ENCODE measurements at places on chromosomes 16 and 17.

GRCh38 chr17:81958633-81959342 lies 2.2 kb downstream of the NOTUM start:
- peak; percentile 58 for DNase-seq
- no peak overlapping the region for H3K27ac ChIP-seq
- H3K4me1 ChIP-seq = no peaks in the 10 kb centered on the region
- peaks cover 53% of the 10 kb centered on the region for H3K27me3 ChIP-seq
- no peak overlapping the region for H3K4me3 ChIP-seq

- H3K4me1 ChIP-seq = no peaks in the 10 kb centered on the region
- H3K27me3 ChIP-seq = no peaks in the 10 kb centered on the region
- DNase-seq = no peak
- no peak overlapping the region for H3K27ac ChIP-seq
These were observed 452.4 kb upstream of the RBFOX1 start for GRCh38 chr16:6880263-6880662.

DNA sequence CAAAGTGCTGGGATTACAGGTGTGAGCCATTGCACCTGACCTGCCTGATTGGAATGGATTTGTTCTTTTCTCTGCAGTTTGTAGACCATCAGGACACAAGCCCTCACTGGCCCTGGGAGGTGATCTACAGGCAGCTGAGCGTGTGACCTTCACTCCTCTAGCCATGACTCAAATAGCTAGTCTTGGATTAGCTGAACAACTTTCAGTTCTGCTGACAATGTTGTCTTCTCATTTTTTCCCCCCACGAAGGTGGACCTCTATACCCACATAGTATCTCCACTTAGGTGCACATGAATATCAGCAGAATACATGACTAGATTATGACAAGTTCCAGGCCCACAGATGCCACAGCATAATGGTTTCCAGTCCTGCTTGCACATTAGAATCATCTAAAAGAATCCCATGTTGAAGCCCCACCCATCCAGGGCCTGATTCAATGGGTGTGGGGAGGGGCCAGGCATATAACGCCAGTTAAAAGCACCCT lies 36.8 kb downstream of the HS3ST3B1 start:
- H3K4me3 ChIP-seq = no peak overlapping the region
- H3K4me1 ChIP-seq = peaks cover 10% of the 10 kb centered on the region
- no peaks in the 10 kb centered on the region for H3K27me3 ChIP-seq
- no peak for DNase-seq
- no peaks in the 10 kb centered on the region for H3K36me3 ChIP-seq

- no peak for DNase-seq
- peaks cover 12% of the 10 kb centered on the region for H3K36me3 ChIP-seq
- no peak overlapping the region for H3K4me3 ChIP-seq
These were observed 117.2 kb downstream of the SOCS1 start for GRCh38 chr16:11138769-11139325.

GRCh38 chr16:1119766-1120576 lies 23.9 kb upstream of the C1QTNF8 start:
- no peak overlapping the region for H3K4me3 ChIP-seq
- H3K4me1 ChIP-seq = no peaks in the 10 kb centered on the region
- H3K27me3 ChIP-seq = no peaks in the 10 kb centered on the region
- H3K27ac ChIP-seq = no peak overlapping the region

GRCh38 chr17:39450051-39450450 lies 1.0 kb downstream of the MED1 start:
- DNase-seq = no peak
- peak overlapping the region; percentile 94 for H3K4me3 ChIP-seq
- H3K4me1 ChIP-seq = no peaks in the 10 kb centered on the region
- no peaks in the 10 kb centered on the region for H3K27me3 ChIP-seq
- no peak overlapping the region for H3K27ac ChIP-seq

DNA sequence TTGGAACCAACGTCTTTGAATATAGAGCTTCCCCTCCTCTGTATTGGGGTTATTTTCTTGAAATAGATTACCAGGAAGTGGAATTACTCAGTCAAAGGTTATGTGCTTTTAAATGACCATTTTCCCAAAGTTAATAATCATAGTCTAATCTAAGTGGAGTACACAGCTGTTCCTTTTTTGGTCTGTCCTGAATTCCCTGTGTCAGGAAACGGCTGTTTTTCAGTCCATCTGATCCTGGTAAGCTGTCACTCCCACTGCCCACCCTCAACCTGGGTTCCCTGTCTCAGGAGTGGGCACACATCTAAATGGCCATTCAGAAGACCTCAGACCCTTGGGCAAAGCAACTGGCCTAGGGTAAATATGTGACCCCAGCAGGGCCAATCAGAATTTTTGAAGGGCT lies 57.6 kb upstream of the KSR1 start:
- H3K4me3 ChIP-seq = no peak overlapping the region
- DNase-seq = no peak
- H3K36me3 ChIP-seq = no peaks in the 10 kb centered on the region
- no peaks in the 10 kb centered on the region for H3K27me3 ChIP-seq
- H3K27ac ChIP-seq = no peak overlapping the region

Measured in endodermal cell (in vitro differentiated cells).